ENCODE measurements at places on chromosomes 12 and 14. TPM values are rescaled to one million over a fixed set of nuclear protein-coding genes. Genes with fewer than 3 reads are reported as not detected.

The TAS2R20 gene
- total RNA-seq: 2.0 TPM

The KRT72 gene
- total RNA-seq: not detected

The TAS2R10 gene
- 0.26 TPM for total RNA-seq

The ADAM20 gene
- total RNA-seq: 2.6 TPM

The UNC79 gene
- total RNA-seq: under 0.01 TPM

The IGF1 gene
- total RNA-seq: 0.26 TPM

The KRT77 gene
- not detected for total RNA-seq
